ENCODE measurements at places on chromosomes 16 and 17.
A peak's percentile ranks its signal among the peaks of the same experiment; 100 is the strongest.

- no peak for DNase-seq
Observed at GRCh38 chr17:14458724-14459123, 157.8 kb downstream of the HS3ST3B1 start.

- DNase-seq: no peak
Observed at GRCh38 chr16:84119368-84119767, 2.6 kb upstream of the MBTPS1 start.

- DNase-seq: no peak
Observed at GRCh38 chr16:89742948-89743347, 21.6 kb downstream of the ZNF276 start.

DNA sequence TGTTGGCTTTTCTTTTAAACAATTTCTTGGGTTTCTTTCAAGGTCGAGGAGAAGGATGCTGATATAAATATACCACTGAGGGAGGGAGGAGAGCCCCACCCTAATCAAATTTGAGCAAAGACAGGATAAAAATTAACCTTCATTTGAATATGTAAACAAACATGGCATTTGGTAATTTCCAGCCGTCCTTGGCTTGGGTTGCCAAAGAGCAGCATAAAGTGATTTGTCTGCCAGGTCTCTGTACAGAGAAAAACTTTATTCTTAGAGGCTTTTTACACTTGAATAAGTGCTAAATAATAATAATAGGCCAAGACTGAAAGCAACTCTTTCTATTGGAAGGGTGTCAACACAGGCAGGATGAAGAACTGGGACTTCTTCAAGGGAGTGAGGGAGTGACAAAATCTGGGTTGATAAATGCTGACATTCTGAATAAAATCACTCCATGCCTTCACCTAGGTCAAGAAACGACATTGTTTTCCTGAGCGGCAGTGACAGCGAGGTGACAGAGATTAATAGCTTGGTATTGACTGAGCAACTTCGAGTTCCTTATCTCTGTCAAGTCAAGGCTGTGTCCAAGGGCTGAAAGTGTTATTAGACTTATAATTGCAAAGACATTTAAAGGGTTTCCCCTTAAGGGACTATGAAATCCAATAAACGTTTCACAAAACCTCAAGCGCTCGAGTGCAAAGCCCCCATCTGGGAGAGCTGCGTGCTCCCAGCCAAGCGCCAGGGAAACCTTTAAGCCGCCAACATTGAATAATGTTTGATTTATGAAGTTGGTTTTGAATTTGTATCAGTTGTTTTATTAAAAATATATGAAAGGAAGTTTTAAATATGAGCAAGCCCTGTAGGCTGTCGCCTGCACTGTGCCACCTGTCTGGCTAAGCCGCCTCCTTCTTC is 269.5 kb upstream of the N4BP1 start:
- no peak for DNase-seq

DNA sequence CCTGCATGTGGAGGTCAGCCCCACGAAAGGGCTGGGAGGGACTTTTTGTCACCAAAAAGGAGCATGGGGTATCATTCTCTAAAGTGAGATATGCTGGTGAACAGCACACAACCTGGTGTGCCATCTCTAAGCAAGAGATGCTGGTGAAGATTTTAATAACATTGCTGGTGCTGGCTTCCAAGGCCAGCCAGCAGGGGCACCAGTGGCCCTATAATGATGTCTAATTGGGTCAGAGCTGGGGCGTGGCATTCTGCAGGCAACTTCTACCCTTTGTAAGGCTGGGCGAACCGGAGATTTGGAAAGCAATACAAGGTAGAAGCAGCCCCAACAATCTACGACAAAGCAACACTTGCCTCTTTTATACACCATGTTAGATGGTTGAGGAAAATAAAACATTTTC is 16.8 kb downstream of the SDR42E1 start:
- DNase-seq: no peak

- peak; percentile 75 for DNase-seq
Observed at GRCh38 chr17:7296189-7296861, 1.9 kb upstream of the YBX2 start.

DNA sequence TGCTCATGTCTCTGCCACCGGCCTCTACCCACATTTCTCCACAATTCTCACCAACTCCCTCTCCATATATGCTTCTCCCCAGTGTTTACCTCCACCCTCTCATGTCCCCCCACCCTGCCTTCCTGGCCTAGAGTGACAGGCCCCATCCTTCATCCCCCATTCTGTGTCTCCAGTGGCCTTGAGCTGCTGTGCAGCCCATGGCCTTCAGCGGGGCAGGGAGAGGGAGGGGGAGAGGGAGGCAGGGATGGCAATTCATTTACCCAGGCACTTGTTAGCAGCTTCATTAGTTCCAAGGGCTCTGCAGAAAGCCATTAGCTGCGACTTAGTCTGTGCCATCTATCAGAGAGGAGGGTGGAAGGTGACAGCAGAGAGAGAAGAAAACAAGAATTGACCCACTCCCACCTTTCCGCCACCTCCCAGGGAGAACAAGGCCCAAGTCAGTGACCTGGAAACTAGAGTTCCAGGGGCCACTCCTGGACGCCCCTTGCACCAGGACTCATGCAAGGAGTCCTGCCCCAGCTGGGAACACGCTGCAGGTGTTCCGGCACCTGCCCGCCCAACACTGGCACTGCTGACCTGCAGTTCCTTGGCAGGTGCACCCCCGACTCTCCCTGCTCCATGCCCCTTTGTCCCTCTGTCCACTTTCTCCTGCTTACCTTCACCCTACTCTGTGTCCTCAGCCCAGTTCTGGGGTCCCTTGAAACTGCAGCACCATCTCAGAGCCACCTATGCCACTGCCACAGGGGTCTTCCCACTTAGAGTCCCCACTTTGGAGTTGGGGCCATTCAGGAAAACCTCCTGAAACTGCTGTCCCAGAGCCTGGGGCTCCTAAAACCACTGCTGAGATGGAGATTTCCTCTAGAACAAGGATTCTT is 23.5 kb upstream of the PYY start:
- no peak for DNase-seq

DNA sequence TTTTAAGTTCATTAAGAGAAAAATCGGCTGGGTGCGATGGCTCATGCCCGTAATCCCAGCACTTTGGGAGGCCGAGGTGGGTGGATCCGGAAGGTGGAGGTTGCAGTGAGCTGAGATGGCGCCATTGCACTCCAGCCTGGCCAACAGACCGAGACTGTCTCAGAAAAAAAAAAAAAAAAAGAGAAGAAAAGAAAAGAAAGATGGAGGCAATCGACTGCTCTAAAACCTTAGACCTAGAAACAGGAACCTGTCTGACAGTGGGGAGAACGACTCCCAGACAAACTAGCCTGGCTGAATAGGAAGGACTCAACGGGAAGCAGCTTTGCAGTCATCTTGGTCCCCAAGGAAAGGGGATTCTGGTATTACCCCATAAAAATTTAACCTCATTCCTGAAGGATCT is 13.7 kb downstream of the MRC2 start:
- no peak for DNase-seq

- DNase-seq: peak; percentile 61
Observed at GRCh38 chr17:20010099-20010863, 1.1 kb downstream of the SPECC1 start.

DNA sequence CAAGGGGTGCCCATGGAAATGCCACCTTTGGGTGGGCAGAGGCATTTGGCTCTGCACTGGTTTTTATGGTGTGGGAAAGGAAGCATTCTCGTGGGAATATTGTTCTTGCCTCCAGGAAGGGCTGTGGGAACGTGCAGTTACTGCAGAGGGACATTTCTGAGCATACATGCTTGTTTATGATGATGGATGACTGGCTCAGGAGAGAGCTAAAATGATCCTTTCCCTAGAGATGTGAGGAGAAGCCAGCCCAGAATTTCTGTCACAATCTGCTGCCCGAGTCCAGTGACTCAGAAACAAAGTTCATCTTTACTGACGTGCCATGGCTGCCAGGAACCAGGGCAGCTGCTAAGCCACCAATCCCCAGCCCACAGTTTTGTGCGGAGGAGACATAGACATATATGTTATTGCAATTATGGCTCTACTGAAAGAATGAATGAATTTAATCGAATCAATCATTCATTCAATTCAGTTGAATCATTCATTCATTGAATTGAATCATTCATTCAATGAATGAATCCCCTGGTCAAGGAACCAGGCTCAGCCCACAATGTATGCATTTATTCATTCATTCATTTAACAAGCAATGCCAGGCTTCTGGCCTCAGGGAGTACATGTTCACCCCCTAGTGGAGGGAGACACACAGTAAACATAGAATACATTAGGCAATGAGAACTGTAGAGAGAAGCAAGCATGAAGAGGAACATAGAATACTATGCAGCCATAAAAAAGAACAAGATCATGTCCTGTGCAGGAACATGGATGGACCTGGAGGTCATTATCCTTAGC is 414.4 kb upstream of the HSBP1 start:
- DNase-seq: peak; percentile 68

DNA sequence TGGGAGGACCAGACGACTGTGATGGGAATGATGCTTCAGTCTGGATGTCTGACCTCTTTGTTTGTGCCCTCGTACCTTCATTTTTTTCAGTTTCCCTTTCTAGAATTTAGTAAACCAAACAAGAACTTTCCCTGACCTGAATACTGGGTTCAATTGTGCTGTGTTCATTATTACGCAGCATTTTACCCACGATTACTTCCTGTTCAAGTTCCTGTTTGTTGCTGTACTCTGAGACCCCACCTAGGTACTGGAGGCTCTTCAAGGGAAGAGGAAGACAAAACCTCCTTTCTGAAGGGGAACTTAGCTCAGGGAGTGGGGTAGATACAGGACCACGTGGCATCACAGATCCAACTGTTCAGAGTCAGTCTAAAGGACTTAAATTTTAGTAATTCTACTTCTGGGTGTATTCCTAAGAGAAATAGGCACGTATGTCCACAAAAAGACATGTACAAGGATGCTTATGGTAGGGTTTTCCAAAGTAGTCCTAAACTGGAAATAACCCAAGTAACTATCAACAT is 9.2 kb upstream of the PRKCB start:
- DNase-seq: no peak

GRCh38 chr17:74512624-74513091 is 18.6 kb downstream of the CD300LB start:
- DNase-seq: peak; percentile 85

DNA sequence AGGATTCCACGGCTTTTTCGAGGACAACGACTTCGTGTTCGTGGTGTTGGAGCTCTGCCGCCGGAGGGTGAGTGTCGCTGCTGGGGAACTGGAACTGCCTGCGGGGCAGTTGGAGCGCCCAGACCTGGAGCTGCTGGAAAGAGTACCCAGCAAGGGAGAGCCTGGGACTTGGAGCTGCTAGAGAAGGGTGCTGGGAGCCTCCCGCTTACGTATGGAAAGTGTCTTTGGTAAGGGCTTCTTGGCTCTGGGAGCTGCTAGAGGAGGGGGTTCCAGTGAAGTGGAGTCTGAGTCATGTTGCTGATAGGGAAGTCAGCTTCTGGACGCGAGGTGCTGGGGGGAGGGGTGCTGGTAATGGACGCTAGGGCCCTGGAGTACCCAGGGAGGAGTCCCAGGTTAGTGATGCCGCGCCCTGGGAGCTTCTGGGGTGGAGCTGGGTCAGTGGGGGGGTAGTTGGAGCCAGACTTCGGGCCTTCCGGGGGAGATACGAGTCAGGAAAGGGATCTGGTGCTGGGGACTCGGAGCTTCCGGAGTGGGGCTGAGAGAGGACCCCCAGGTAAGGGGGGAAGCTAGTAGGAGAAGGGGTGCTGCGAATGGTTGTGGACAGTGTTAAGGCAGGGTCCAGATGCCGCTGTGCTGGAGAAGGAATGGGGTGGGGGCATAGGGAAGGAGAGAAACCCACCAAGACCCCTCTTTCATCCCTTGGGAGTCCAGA is 741 bp downstream of the PLK1 start:
- DNase-seq: peak; percentile 44

GRCh38 chr17:49656247-49656646 is 21.6 kb downstream of the SPOP start:
- DNase-seq: no peak

GRCh38 chr16:81478876-81479511 is 34.4 kb downstream of the CMIP start:
- DNase-seq: no peak

DNA sequence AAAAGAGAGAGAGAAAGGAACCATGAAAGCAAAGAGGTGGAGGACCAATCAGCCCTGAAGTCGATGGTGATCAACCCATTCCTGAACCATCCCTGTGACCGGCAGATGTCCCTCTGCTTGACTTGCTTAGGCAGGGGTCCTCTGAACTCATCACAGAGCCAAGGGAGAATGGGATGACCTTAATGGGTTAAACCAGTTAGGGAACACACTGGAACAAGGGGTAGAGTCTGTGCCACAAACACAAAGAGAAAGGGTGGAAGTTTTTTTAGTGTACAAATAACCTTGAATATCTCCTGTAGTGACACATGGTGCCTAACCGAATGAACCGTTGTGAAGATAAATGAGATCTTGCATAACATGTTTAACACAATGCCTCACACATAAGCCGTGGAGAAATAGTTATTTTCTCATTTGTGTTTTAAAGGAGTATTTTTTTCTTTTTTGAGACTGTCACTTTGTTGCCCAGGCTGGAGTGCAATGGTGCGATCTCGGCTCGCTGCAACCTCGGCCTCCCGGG is 11.2 kb downstream of the NAA60 start:
- DNase-seq: no peak

DNA sequence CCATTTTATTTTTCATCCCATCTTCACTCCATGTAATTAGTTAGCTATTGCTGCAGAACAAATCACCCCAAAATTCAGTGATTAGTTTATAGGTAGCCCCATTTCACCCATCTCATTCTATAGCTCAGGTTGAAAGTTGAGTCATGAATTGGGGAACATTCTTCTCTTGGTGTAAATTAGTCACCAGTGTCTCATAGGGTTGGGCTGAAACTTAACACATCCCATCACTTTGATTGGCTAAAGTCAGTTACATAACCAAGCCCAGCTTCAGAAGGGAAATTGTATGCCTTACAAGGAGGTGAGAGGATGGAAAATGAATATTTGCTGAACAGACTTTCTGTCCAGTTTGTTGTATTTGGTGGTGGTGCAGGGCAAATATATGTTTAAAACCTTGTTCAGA is 477.5 kb downstream of the WWOX start:
- no peak for DNase-seq

- peak; percentile 41 for DNase-seq
Observed at GRCh38 chr17:39231591-39232551, 6.1 kb upstream of the STAC2 start.

GRCh38 chr17:77667478-77667877 is 291.0 kb upstream of the TNRC6C start:
- DNase-seq: no peak

- DNase-seq: no peak
Observed at GRCh38 chr17:58228679-58229078, 9.6 kb upstream of the MKS1 start.

- peak; percentile 15 for DNase-seq
Observed at GRCh38 chr17:9529033-9529700, 46.5 kb downstream of the STX8 start.

DNA sequence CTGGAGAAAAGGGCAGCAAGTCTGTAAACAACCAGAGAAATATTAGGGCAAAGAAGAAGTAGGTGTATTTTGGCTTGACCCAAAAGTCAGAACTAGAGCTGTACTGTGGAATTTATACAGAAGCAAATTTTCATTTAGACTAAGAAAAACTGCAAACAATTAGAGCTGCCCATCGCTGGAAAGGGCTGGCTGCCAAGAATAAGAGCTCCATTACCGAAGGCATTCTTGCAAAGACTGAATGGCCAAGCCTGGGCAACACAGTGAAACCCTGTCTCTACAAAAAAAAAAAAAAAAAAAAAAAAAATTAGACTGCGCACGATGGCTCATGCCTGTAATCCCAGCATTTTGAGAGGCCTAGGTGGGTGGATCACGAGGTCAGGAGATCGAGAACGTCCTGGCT is 53.9 kb upstream of the TMC5 start:
- DNase-seq: no peak

GRCh38 chr16:77306075-77306474 is 106.9 kb downstream of the SYCE1L start:
- DNase-seq: no peak

Data from RPMI7951 (cell line).